ENCODE measurements at places on chromosomes 5 and 9.

- H3K27ac ChIP-seq, result no peak overlapping the region
- no peaks in the 10 kb centered on the region for H3K4me1 ChIP-seq
- H3K4me3 ChIP-seq, result no peak overlapping the region
- no peaks in the 10 kb centered on the region for H3K27me3 ChIP-seq
Observed at GRCh38 chr9:6945816-6946215, 188.0 kb downstream of the KDM4C start.

GRCh38 chr9:25681266-25681665 lies 3.0 kb upstream of the TUSC1 start:
- H3K27me3 ChIP-seq, result no peaks in the 10 kb centered on the region
- DNase-seq, result no peak
- no peaks in the 10 kb centered on the region for H3K4me1 ChIP-seq
- no peaks in the 10 kb centered on the region for H3K36me3 ChIP-seq
- H3K27ac ChIP-seq, result no peak overlapping the region

DNA sequence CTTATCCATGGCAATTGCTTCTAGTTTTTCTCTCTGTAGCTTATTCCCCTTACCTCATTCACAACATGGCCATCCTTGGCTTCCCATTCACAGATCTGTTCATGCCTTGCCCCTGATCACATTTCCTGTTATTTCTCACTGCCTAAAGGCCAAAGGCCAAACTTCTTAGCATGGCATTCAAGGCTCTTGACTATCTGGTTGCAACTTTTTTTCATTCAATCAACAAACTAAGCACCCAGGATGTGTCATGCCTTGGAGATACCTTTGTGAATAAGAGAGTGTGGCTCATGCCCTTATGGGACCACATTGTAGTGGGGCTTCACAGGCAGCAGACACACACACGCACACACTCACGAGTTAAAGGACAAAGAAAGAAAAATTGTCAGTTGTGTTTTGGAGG lies 27.6 kb downstream of the FGF1 start:
- H3K4me1 ChIP-seq, result peaks cover 5% of the 10 kb centered on the region
- no peak overlapping the region for H3K4me3 ChIP-seq
- H3K27ac ChIP-seq, result no peak overlapping the region
- DNase-seq, result no peak
- H3K36me3 ChIP-seq, result no peaks in the 10 kb centered on the region
- peaks cover 7% of the 10 kb centered on the region for H3K27me3 ChIP-seq

- peak; percentile 11 for DNase-seq
- H3K27ac ChIP-seq, result no peak overlapping the region
- H3K4me3 ChIP-seq, result peak overlapping the region; percentile 4
- H3K27me3 ChIP-seq, result no peaks in the 10 kb centered on the region
- H3K4me1 ChIP-seq, result peaks cover 11% of the 10 kb centered on the region
Observed at GRCh38 chr5:71782771-71783770, 64.0 kb downstream of the CARTPT start.

- H3K36me3 ChIP-seq, result no peaks in the 10 kb centered on the region
- DNase-seq, result no peak
- no peak overlapping the region for H3K4me3 ChIP-seq
- H3K27ac ChIP-seq, result no peak overlapping the region
- H3K4me1 ChIP-seq, result peaks cover 4% of the 10 kb centered on the region
Observed at GRCh38 chr9:15278091-15278687, 28.8 kb downstream of the TTC39B start.

DNA sequence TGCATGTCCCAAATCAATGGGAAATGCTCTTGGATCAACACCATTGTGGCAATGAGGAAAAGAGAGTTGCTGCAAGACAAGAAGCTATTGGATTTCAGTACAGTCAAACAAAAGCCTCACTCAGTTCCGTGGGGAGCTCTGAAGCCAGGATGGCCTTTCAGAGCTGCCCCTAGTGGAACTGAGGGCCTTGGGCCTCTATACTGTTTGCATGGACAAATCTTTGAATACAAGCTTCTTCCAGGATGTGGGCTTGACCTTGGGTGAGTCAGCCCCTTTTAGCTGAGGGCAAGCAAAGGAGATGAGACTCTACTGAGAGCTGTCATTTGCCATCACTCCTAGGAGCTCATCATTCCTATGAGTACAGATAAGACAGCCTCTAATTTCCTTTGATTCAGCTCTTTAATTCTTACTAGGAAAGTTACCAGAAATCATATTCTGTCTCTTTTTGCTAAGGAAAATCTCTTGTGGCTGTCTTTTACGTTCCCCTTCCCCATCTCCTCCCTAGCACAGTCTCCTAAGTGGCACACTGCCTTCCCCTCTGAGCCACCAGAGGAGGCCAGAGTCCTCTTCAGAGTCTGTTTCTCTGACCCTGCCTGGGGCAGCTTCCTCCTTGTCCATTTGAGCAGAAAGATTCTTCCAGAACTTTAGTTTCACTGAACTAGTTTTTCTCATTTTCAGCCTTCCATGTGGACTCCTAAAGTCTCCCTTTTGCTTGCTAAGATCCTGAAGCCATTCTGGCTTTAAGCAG lies 168.8 kb upstream of the POC5 start:
- H3K27me3 ChIP-seq, result no peaks in the 10 kb centered on the region
- no peak overlapping the region for H3K4me3 ChIP-seq
- H3K4me1 ChIP-seq, result no peaks in the 10 kb centered on the region
- DNase-seq, result no peak

- no peaks in the 10 kb centered on the region for H3K4me1 ChIP-seq
- H3K4me3 ChIP-seq, result no peak overlapping the region
- H3K36me3 ChIP-seq, result no peaks in the 10 kb centered on the region
Observed at GRCh38 chr9:136024696-136025316, 63.6 kb upstream of the UBAC1 start.

DNA sequence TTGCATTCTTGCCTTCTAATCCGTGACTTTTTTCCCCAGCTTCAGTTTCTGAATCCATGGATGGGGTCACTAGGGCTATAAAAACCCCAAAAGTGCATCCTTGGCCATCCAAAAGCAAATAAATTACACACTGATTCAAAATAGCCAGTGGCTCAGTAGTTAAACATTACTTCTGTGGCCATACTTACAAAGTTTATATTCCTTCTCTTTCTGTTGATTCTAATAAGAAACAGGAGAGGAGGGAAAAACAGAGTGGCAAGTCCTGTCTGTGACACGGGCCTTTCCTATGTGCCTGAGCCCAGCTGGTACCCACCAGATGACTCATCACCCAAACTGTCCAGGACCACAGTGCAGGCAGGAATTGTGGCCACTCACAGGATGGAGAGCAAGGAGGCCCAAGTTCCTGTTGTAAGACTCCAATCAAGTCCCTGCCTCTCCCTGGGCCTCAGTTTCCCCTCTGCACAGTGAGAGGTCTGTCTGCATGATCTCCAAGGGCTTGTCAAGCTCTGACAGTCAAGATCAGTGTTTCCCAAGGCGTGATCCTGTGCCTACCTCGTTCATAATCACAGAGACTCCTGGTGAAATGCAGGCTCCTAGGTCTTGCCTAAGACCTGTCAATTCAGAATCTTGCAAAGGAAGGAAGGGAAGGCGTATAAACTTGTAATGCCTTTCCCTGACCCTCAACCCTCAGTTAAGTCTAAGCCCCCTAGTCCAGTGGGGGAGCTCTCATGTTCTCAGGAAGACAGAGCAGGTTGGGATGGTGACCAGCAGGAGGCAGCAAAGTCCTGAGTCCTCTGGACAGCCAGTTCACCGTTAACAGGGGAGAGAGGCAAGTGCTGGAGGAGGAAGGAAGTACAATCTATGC lies 29.5 kb downstream of the TNIP1 start:
- no peak overlapping the region for H3K27ac ChIP-seq
- DNase-seq, result peak; percentile 49
- no peaks in the 10 kb centered on the region for H3K4me1 ChIP-seq

- no peaks in the 10 kb centered on the region for H3K4me1 ChIP-seq
- no peaks in the 10 kb centered on the region for H3K36me3 ChIP-seq
- no peak overlapping the region for H3K4me3 ChIP-seq
- H3K27me3 ChIP-seq, result peaks cover 4% of the 10 kb centered on the region
- no peak for DNase-seq
Observed at GRCh38 chr5:66597183-66597757, 1.1 kb downstream of the MAST4 start.

- no peak overlapping the region for H3K4me3 ChIP-seq
- no peak for DNase-seq
- no peaks in the 10 kb centered on the region for H3K36me3 ChIP-seq
Observed at GRCh38 chr9:84668196-84669012, 1.1 kb upstream of the NTRK2 start.

DNA sequence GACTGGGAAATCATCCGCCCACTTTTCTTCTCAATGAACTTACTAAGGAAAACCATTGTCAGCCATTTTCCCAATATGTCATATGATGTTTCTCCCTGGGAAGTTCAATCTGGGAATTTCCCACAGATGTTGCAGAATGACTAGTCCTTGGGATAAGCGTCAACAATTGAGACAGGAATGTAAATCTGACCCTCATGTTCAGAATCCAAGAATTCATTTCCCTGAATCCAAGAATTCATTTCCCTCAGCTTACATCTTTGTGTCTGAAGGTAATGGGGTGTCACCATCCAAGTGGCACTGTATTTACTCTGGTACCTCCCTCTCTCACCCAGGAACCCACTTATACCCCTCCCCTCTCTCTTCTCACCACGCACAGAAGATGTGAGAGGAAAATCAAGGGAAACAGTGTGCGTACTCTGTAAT lies 7.4 kb downstream of the KLF9 start:
- peaks cover 68% of the 10 kb centered on the region for H3K4me1 ChIP-seq
- H3K27me3 ChIP-seq, result no peaks in the 10 kb centered on the region
- no peaks in the 10 kb centered on the region for H3K36me3 ChIP-seq
- H3K27ac ChIP-seq, result no peak overlapping the region
- H3K4me3 ChIP-seq, result no peak overlapping the region

Measured in CD8-positive, alpha-beta memory T cell (primary cell).